Astrocyte of the spinal cord (primary cell): ENCODE measurements at places on chromosomes 2 and 18.

DNA sequence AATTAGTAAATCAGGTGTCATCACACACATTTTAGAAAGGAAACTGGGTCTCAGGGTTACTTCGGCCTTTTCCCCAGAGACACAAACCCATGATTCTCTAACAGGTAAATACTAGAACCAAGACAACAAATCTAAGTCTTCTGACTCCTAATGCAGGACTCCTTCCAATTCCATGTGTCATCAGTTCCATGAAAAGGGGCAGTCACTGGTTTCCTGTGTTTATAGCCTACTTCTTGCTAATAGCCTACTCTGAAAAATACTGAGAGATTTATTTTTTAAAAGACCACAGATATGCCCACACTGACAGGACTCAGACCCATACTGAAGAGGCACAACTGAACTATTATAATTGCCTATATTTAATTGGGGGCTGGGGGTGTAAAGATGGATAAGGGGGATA lies 33.0 kb downstream of the RAB1A start:
- DNase-seq, result peak; percentile 18

DNA sequence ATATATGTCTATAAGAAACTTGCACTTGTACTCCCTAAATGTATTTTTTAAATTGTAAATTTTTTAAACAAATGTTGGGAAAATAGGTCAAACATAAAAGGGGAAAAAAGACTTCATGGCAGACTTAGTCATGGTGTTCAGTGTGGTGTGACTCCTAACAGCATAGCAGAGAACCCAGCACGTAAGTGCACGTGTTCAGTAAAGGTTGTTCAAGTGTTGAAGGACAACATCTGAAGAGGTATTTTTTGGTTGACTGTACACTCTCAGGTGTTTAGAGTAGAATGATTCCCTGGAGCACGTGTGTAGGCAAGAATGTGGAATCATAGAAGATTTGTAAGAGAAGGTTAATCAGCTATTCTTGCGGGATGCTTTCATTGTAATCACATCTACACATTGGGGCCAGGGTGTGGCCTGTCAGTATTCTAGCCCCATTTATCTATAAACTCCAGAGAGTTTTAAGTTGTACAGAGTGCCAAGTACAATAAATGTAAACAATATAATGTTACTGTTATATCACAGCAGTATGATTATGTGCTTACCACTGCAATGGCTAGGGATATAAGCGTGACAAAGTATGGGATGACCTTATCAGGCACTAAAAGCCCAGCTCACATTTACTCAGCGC lies 106.8 kb downstream of the CRIM1 start:
- no peak for DNase-seq

GRCh38 chr2:28635191-28635611 lies 116.4 kb upstream of the PPP1CB start:
- peak; percentile 81 for DNase-seq

GRCh38 chr2:224994242-224994823 lies 47.9 kb downstream of the DOCK10 start:
- no peak for DNase-seq

DNA sequence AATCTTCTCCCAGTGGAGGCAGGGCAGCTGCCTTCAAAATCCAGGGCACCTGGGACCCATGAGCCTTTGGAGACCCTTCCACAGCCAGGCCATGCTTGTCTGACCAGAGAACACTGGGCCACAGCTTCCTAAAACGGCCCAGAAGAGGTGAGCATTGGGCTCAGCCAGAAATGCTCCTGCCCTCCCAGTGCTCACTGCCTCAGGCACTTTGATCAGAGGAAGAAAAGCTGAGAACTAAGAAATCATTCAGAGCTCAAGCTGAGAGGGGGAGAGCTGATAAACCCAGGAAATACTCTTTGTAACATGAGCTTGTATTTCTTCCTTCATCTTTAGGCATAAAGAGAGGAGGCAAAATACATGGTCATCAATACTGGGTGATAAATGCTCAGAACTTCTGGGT lies 365.5 kb upstream of the KLHL29 start:
- no peak for DNase-seq

DNA sequence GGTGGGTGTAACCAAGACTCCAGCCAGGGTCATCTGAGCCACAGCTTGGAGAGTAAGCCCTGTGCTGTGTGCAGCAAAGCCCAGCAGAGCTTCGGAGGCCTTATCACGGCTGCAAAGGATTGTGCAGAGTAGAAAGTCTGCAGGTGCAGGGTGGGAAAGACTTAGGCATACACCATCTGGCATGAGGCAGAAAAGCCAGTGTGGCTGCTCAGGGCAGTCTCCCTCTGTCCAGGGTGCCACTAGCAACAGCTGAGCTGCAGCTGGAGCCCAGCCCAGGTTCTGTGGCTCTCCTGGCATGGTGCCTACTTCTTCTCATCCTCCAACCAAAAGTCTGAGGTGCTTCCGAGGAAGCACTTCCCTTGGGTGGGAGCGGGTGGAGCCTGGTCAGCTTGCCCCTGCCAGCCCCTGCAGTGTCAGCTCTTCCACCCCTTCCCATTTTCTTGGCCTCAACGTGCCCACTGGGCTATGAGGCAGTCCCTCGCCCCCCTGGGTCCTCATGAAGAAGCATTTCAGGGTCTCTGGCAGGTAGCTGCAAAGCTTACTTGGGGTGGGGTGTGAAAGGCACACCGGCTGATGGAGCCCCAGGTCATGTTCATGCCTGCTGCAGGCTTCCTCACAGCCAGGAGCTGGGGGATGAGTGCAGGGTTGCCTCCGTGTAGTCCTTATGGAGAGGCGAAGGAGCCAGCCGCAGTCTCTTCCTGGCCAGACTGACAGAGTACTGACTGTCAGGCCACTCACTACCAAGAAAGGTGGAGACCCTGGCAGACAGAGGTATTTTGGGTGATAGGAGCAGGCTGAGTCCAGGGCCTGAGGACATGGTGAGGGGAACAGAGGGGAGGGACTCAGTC lies 4.8 kb downstream of the AMER3 start:
- DNase-seq, result no peak

GRCh38 chr18:40120796-40121391 lies 1834.1 kb upstream of the PIK3C3 start:
- DNase-seq, result no peak

- DNase-seq, result no peak
Measured at GRCh38 chr2:60445684-60446179, 107.7 kb downstream of the BCL11A start.
